GM12864 (cell line): ENCODE measurements at places on chromosomes 1 and 21.

DNA sequence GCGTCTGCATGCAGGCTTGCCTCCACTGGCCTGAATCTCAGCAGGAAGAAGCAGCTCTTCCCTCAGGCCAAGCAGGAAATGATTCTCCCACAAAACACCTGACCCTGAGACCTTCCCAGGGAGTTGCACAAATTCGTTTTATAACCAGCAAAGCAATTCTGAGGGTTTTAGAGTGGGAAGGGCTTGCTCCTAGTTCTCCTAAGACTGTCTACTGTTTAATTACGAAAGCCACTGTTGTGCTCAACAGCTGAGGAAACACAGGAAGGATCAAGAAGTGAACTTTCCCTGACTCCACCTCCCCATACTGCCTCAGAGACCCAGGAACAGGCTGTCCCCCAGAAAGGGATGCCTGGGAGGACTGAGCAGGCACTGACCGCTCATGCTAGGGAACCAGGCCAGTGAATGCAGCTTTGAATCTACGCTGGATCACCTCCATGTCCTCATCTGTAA lies 37.0 kb upstream of the PUM1 start:
- DNase-seq = no peak

DNA sequence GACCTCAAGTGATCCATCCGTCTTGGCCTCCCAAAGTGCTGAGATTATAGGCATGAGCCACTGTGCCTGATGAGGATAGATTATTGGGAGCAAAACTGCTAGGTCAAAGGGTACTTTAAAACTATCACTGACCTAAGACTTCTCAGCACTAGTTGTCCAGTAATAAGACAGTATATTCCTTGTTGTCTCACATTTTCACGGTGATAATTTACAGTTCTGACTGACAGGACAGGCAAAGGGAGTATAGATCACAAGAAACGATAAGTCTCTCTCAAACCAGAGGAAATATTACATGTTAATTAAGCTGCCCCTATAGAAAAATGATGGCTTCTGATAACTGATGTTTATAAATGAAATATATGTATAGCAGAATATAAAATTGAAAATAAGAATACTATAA lies 3.7 kb downstream of the MRPS14 start:
- DNase-seq = no peak

GRCh38 chr1:8711873-8712412 lies 105.5 kb downstream of the RERE start:
- DNase-seq = no peak

GRCh38 chr1:117268535-117269455 lies 58.1 kb upstream of the VTCN1 start:
- no peak for DNase-seq

GRCh38 chr1:42150651-42151050 lies 2.6 kb upstream of the GUCA2B start:
- DNase-seq = no peak

DNA sequence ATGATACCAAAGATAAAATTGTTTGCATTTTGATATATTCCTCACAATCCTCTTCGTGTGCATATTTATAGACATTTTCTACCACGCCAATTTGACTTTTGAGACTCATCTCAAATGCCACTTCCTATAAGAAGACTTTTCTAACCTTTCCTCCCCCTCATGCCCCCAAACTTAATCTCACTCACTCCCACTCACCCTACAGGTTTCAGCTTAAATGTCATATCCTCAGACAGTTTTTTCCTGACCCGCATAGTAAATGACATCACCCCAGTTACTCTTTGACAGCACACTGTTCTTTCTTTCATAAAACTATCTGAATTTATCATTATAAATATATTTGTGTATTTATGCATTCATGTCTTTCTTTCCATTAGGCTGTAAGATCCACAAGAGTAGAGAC lies 29.6 kb upstream of the RGS8 start:
- no peak for DNase-seq
